Astrocyte (in vitro differentiated cells and primary cell): ENCODE measurements at places on chromosomes 5 and 9. TPM values are rescaled to one million over a fixed set of nuclear protein-coding genes. Genes with fewer than 3 reads are reported as not detected.

- DNase-seq = no peak
Measured at GRCh38 chr5:166582416-166582815, 1709.0 kb upstream of the WWC1 start.

- DNase-seq = no peak
Measured at GRCh38 chr9:98412101-98412842, 156.8 kb upstream of the TBC1D2 start.

DNA sequence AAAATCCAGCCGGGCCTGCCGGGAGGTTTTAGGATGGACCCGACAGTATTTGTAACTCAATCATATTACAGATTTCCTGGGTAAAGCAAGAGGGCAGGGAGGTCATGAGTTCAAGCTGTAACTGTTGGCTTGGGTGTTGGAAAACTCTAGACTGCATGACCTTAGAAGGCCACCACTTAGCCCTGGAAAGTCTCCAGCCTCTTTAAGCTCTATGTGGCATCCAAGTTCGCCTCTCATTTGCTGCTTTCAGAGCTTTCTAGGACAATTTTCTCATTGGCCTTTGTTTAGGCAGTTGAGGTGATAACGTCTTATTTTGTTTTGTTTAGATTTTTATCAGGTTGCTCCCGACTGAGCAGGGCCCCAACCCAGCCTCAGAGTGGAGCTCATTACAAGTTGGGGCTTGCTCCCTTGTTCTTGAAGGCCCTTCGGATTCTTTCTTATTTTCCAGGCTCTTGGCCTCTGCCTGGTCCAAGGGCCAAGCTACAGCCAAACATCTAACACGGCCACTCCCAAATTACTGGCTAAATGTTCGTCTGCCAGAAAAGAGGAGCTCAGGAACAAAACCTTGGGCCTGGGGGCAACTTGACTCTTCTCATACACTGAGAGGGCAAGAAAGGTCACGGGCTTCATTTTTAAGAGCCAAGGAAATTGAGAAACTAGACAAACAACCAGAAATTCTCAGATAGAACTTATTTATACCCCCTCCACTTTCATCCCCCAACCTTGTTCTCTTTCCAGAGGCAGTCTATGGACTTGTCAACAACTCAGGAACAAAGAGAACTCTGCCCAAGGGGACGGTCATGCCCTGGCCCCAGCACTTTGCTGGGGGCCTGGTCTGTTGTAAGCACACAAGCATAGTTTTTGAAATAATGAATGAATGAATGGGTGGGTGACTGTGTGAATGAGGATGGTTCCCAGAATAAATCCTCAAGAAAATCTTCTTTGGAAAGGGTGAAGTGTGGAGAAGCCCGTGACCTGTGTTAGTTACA, 526.9 kb downstream of the BNC2 start:
- DNase-seq = no peak

- DNase-seq = no peak
Measured at GRCh38 chr9:38331141-38331540, 61.4 kb upstream of the ALDH1B1 start.

The C6 gene
- not detected in 2 replicates for total RNA-seq

The F2RL2 gene
- 23.4 and 26.0 TPM in 2 replicates for total RNA-seq

GRCh38 chr5:611731-612486, at the start of gene CEP72:
Gene CEP72 (plus strand): TSS chr5:612340. CDS start chr5:612362, 22 bp downstream.
- peak; percentile 41 for DNase-seq

The SLC34A1 gene
- not detected in 2 replicates for total RNA-seq

DNA sequence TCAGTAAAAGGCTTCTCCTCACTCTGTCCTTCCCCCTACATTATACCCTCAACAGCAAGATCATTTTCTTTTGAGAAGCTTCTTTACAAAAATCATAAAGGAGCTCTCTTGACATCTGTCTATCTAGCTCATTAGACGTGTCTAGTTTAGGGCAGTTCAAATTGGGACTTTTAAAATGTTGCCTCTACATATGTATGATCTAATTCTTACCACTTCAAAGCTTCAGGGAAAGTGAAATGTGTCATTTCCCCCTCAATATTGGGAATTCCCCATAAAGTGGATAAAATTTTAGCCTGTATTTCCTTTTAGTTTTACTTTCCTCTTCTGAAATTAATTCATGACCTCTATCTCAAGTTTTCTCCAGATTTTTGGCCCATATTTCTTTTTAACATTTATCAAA, 323.7 kb downstream of the ARRDC3 start:
- DNase-seq = no peak

- no peak for DNase-seq
Measured at GRCh38 chr5:67082941-67083340, 113.7 kb downstream of the CD180 start.

- peak; percentile 52 for DNase-seq
Measured at GRCh38 chr9:129597355-129598088, 23.4 kb downstream of the C9orf50 start.

The CDKN2AIPNL gene
- total RNA-seq = 22.1 and 22.8 TPM in 2 replicates

- no peak for DNase-seq
Measured at GRCh38 chr9:134319306-134320125, 6.7 kb upstream of the RXRA start.

The TTC16 gene
- total RNA-seq = not detected in 2 replicates

The BTNL8 gene
- total RNA-seq = not detected in 2 replicates

GRCh38 chr9:4927043-4927471, 58.0 kb upstream of the JAK2 start:
- no peak for DNase-seq

DNA sequence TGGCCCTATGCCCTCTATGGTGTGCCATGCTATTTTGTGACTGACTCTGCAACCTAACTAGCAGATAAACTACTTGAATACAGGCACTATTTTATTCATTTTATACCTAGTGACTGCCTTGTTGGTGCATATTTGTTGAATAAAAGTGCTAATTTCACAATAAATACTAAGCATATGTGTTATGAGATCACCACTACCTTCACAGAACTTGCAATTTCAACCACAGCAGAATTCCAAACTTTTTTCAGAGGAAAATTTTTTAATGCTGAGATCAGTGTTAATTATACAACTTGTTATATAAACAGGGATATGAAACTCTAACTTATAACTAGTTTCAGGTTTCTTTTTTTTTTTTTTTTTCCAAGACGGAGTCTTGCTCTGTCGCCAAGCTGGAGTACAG, 94.8 kb downstream of the NR3C1 start:
- peak; percentile 78 for DNase-seq

DNA sequence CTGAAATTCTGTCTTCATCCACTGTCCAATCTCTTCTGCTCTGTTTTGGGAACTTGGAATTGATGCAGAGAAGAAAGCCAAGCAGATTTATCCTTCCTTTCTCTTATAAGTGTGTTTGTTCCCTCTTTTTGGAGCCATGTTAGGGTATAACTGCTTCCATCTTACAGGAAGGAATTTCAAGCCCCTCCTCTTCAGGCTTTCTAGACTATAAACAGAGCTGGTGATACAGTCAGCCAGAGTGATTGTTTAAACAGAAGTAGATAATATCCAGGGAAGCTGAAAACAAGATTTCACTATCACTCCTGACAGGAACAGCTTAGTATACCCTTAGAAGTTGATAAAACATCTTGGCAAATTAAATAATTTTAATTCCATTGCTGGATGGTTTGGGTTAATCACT, 102.1 kb upstream of the DMRT1 start:
- no peak for DNase-seq

The FSTL4 gene
- not detected in 2 replicates for total RNA-seq

The PKD2L2 gene
- total RNA-seq = not detected in 2 replicates
